ENCODE measurements at places on chromosomes 4 and X. TPM values are rescaled to one million over a fixed set of nuclear protein-coding genes. Genes with fewer than 3 reads are reported as not detected.

DNA sequence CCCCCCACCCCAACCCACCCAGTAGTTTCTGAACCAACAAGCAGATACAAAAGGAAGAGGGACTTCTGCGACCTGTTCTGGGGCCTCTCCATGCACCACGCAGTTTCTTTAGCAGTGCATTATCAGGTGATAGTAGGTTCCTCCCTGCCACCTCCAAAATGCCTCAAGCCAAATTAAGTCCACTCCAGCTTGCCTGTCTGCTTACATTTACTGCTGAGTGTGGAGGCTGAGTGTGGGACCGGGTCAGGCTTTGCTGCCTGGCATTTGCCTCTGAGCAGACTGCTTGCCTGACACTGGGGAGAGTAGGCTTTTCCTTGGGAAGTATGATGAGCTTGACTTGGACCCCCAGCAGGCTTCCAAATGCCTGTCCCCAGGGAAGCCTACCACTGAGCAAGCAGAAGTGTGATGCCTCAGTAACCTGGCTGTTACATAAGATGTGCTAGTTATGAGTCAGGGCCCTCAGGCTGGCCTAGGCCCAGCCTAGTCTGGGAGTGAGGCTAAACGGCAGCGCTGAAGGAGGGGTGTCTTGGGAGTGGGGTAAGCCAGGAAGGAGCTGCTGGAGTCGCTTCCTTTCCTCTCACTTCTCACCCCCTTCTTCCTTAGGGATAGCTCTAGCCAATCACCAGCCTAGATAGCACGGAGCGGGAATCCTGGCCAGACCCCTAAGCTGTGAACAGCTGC, 9.0 kb downstream of the TSC22D3 start:
- peak; percentile 55 for DNase-seq

DNA sequence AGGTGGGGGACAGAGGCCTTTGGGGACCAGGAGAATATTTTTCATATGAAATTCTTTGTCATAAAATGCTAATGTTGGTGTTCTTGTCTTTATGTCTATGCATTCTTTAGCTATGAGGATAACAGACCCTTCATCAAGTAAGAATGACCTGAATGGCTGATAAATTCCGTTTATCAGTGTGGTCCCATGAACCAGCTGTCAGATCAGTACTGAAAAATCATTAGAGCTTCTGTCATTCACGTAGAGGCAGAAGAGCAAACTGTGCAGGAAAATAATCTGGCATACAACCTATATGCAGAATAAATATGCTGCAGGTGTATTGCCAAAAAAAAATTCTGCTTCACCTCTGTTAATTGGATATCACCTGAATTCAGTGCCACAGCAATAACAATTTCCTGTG, 828.6 kb downstream of the ADGRL3 start:
- no peak for DNase-seq

GRCh38 chr4:84995386-84995785, 28.9 kb upstream of the WDFY3 start:
- no peak for DNase-seq

DNA sequence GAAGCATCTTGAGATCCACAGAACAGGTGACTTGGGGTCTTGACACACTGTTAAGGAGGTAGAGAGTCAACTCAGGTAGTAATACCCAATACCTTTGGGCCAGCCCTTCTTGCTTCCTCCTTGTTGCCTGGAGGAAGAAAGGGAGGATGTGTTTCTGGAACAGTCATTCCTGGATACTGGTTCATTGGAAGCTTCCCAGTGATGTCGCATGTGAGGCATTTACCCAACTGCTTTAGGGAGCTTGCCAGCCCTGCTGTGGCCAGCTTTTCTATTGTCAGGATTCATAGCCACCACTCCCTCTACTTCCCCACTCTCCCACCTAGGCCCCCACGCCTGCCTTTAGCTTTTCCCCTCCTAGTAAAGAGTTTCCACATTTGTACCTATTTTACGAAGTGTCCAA, 310.3 kb upstream of the PRPS2 start:
- no peak for DNase-seq

GRCh38 chr4:38233727-38234480, 273.7 kb downstream of the PTTG2 start:
- DNase-seq: no peak

DNA sequence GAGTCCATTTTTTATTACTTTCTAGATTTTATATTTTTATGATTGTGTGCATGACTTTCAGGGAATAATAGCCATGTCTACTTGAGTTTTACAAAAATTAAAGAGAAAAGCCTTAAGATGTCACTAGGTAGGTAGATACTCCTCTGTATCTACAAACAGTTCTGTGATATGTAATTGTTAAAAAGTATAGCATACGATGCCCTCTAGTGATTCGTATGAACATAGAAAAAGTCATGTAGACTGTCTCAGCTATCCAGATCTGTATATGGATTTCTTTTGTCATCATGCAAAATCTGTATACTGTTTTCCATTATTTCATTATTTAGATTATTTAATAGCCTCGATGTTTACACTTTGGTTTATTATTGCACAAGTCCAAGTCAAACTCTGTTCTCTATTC, 856.6 kb downstream of the CENPC start:
- DNase-seq: peak; percentile 34

DNA sequence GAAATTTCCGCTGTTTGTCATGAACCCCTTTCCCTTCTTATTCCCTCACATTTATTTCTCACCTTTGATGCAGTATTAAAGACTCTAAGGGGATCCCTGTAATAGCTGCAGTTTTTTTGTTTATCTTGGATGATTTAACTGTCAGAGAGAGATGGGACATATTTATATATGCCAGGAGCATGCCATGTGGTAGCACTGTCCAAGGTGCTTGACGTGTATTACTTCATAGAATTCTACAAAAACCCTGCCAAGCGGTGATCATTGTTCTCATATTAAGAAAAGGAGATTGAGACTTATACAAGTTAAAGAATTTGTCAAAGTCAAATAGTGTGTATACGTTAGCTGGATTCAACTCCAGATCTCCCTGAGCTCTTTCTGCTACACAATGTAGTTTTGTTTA, 78.2 kb downstream of the SPRY1 start:
- peak; percentile 17 for DNase-seq

The ARSJ gene
- total RNA-seq: 9.5 TPM

The MAML3 gene
- 7.0 TPM for total RNA-seq

The PDZD4 gene
- total RNA-seq: 4.1 TPM

GRCh38 chr4:76199664-76200211, 13.9 kb downstream of the SCARB2 start:
- DNase-seq: peak; percentile 72

The MAGEA12 gene
- total RNA-seq: not detected

The HSD17B10 gene
- total RNA-seq: 43.4 TPM
